Cardiac septum (tissue), 1 donor: ENCODE measurements at places on chromosomes 11 and 22. TPM values are rescaled to one million over a fixed set of nuclear protein-coding genes. Genes with fewer than 3 reads are reported as not detected.

DNA sequence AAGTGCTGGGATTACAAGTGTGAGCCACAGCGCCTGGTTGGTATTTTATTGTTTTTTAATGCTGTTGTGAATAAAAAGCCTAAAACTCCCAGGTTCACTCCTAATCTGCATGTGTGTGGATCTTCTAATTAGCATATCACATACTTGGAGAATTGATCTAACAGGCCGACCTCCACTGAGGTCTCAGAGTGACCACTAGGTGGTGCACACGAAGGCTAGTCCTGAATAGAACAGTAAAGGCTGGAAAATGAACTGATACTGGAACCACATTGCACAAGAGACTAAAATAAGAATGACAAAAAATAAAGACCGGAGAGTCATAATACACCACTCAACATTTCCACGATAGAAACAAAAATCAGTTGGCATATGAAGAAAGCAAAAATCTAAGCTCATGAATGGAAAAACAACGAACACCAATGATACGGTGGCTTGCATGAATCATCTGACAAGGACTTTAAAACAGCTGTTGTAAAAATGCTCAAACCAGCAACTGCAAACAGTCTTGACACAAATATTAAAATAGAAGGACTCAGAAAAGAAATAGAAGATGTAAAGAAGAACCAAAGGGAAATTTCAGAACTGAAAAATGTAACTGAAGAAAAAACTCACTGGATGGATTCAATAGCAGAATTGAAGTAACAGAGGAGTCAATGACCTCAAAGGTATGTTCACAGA, 19.2 kb downstream of the PIM3 start:
- peak; percentile 73 for DNase-seq

DNA sequence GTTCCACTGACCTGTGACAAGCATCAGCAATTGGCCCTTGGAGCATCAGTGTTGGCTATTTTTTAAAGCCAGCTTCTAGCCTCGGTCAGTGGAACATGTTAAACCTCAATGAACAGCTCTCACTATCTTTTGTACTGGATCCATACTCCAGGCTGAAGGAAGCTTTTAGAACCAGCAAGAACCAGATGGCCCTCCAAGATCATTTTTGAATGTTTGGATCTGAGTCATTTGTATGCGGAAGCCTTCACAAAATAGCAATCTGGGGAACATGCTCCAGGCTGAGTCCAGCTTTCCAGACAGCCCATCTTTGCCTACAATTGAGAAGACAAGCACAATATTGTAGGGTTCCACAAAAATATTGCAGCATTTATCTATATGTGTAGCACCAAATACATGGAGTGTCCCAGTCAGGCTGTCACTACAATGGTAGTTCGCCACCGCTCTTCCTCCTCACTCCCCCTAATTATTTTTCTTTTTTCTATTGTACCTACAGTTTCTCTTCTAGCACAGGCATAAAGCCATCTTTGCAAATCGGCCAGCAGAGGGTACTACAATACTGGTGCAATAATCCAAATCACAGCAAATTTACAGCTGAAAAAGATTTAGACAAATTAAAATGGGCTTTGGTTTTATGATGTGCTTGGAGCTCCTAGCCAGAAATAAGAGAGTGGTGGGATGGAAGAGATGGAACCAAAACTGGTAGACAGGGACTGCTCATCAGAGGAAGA, 177.4 kb upstream of the BLID start:
- DNase-seq = no peak

- no peak for DNase-seq
Observed at GRCh38 chr11:19244621-19245020, 3.9 kb upstream of the E2F8 start.

DNA sequence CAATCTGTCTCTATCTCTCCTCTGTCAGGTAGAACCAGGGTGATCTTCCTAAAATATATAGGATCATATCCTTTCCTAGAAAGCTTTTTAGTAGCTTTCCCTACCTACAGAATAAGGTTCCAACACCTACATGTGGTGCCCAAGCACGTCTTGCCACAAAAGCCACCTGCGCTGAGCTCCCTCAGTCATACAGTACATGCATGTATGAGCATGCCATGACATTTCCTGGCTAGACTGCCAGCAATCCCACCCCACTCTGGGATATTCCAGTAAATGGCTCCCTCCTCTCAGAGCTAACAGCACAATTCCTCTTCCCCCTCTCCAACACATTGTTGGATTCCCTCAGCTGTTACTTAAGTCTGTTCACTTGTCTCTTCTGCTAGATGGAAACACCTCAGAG, 398.0 kb downstream of the TENM4 start:
- no peak for DNase-seq

- DNase-seq = no peak
Observed at GRCh38 chr22:47543447-47543846, 781.0 kb downstream of the TBC1D22A start.

DNA sequence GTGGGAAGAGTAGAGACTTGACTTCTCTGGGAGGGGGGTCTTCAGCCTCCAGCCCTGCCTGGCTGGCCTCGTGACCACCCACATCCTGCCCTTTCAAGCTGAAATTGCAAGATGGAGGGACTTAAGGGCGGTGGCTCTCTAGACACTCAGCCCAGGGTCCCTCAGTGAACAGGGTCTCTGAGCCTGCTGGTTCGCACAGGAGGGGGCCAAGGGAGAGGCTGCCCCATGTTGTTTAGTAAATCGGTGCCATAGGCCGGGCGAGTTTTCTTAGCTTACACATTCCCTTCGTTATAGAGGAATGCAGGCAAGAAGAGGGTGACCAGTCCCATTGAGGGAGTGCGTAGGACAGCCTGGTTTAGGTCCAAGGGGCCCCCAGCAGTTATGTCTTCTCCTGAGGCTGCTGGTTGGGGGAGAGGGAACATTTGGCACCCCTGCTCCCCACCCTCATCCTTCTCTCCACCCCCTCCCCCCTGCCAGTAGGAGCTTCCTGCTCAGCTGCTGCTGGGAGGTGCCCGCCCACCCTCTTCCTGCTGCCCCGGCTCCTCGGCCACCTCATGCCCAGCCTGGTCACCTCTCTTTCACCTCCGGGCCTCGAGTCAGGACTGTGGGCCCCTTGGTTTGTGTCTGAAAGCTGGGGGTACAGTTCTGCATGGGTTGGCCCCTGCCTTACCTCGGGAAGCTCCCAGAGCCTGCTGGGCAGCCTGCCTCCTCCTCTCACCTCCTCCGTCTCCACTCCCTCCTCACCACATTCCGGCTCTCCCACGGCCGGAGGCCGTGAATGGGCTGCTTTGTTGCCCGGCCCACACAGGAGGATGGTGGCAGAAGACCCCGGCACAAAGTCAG, 3.9 kb downstream of the FRMD8 start:
- no peak for DNase-seq

- no peak for DNase-seq
Observed at GRCh38 chr11:37533087-37533486, 935.1 kb upstream of the RAG2 start.

DNA sequence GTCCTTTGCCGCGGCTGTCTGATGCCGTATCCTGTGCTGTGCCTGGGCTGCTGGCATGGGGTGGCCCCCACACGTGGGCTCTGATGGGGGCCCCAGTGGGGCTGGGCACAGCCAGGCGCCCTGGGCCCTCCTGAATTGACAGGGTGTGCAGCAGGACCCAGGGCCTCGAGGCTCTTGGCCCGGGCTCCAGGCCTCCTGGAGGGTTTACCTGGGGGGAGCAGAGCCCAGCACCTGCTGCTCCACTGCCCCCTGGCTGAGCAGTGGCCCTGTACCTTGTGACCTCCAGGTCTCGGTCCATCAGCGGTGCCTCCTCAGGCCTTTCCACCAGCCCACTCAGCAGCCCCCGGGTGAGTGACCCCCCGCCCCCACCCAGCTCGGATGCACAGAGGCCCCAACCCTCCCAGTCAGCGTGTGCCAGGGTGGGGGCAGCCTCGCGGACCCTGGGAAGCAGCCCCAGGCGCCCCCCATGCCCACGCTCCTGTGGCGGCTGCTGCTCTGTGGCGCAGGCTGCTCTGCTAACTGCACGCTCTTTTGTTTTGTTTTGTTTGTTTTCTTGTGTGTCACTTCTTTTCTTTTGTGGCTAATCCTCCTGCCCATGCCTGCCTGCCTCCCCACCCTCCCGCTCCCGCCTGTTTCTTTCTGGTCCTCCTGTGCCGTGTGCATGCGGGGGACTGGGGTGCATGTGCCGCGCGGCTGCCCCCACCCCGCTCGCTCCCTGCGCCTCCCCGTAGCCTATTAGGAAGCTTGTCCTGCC, 36.9 kb downstream of the MOB2 start:
- DNase-seq = no peak

The OR10A2 gene
- not detected for total RNA-seq

The PHF21B gene
- 0.67 TPM for total RNA-seq

The TREH gene
- not detected for total RNA-seq
